Uterus (tissue), 4 donors: ENCODE measurements at places on chromosomes 2 and 18. TPM values are rescaled to one million over a fixed set of nuclear protein-coding genes. Genes with fewer than 3 reads are reported as not detected.

Gene ATP6V1B1
- 3.7 TPM for total RNA-seq

Gene MYO7B
- 0.21 TPM for total RNA-seq

Gene CHRND
- not detected for total RNA-seq

Gene MAP3K19
- 3.8 TPM for total RNA-seq

Gene MTERF4
- total RNA-seq: 21.5 TPM

Gene SPATA3
- not detected for total RNA-seq

Gene UGT1A5
- not detected for total RNA-seq

Gene ASXL3
- total RNA-seq: 13.0 TPM

Gene WNT6
- 2.1 TPM for total RNA-seq

Gene IL36G
- not detected for total RNA-seq

Gene ACTG2
- 846 TPM for total RNA-seq

Gene CHPF
- 16.5 TPM for total RNA-seq

DNA sequence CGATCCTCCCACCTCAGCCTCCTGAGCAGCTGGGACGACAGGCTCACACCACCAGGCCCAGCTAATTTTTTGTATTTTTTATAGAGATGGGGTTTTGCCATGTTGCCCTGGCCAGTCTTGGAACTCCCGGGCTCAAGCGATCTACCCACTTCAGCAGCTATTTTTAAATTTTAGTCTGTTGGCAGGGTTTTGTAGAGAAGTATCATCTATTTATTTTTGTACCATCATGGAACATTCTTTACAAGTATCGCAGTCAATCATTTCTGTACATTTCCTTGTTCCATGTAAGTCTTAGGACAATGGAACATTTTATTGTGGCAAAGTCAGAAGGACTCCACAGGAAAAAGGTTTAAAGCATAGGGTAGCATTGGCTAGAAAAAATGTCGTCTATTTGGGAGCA is 94.6 kb downstream of the UGGT1 start:
- no peaks in the 10 kb centered on the region for H3K27me3 ChIP-seq
- H3K4me1 ChIP-seq: no peaks in the 10 kb centered on the region
- H3K27ac ChIP-seq: no peak overlapping the region
- no peak for DNase-seq
- no peaks in the 10 kb centered on the region for H3K36me3 ChIP-seq
- H3K4me3 ChIP-seq: no peak overlapping the region

GRCh38 chr18:38262661-38263060 is 697.1 kb upstream of the CELF4 start:
- DNase-seq: no peak
- no peaks in the 10 kb centered on the region for H3K36me3 ChIP-seq
- H3K4me3 ChIP-seq: no peak overlapping the region
- H3K4me1 ChIP-seq: no peaks in the 10 kb centered on the region

DNA sequence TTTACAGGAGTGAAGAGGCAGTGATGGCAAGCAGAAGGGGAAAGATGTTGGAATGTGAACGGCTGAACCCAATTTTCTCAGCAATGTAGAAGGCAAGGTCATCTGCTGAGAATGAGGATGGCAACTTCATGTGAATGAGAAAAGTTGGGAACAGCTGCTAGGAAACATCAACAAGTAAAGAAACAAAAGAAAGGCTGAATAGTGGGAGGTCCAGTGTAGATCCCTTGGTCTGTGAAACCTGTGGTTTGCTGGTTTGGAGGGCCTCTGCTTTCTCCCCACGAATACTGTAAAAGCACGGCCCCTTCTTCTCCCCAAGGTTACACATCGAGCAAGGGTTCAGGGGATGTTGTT is 27.4 kb downstream of the MARCHF4 start:
- H3K4me1 ChIP-seq: no peaks in the 10 kb centered on the region
- no peaks in the 10 kb centered on the region for H3K27me3 ChIP-seq
- no peaks in the 10 kb centered on the region for H3K36me3 ChIP-seq
- no peak overlapping the region for H3K4me3 ChIP-seq

GRCh38 chr2:25082002-25082622 is 40.2 kb downstream of the EFR3B start:
- no peak for DNase-seq
- H3K4me3 ChIP-seq: no peak overlapping the region
- no peaks in the 10 kb centered on the region for H3K4me1 ChIP-seq
- H3K36me3 ChIP-seq: no peaks in the 10 kb centered on the region
- no peak overlapping the region for H3K27ac ChIP-seq
- H3K27me3 ChIP-seq: no peaks in the 10 kb centered on the region

DNA sequence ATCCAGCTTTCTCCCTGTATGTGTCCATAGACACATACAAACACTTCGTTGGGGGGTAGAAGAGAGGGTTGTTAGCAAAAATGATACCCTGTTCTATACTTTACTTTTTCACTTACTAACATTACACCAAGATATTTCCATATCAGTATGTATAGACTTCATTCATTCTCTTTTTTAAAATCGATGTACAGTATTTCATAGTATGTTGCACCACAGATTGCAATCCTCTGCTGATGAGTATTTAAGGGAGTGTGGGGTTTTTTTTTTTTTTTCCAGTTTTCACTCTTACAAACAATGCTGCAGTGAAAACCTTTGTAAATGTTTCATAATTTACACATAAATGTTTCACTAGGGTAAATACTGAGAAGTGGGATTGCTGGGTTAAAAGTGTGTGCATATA is 402.3 kb downstream of the LRATD1 start:
- H3K27ac ChIP-seq: no peak overlapping the region
- H3K27me3 ChIP-seq: no peaks in the 10 kb centered on the region
- H3K4me3 ChIP-seq: no peak overlapping the region
- H3K36me3 ChIP-seq: no peaks in the 10 kb centered on the region
- DNase-seq: no peak

- H3K4me3 ChIP-seq: no peak overlapping the region
- no peaks in the 10 kb centered on the region for H3K27me3 ChIP-seq
- no peak for DNase-seq
- H3K36me3 ChIP-seq: no peaks in the 10 kb centered on the region
- no peaks in the 10 kb centered on the region for H3K4me1 ChIP-seq
Measured at GRCh38 chr2:72796766-72797165, 29.1 kb downstream of the EXOC6B start.

- no peak overlapping the region for H3K4me3 ChIP-seq
- no peaks in the 10 kb centered on the region for H3K27me3 ChIP-seq
- no peaks in the 10 kb centered on the region for H3K36me3 ChIP-seq
- H3K4me1 ChIP-seq: no peaks in the 10 kb centered on the region
- no peak for DNase-seq
Measured at GRCh38 chr2:34004936-34005335, 405.8 kb upstream of the FAM98A start.

DNA sequence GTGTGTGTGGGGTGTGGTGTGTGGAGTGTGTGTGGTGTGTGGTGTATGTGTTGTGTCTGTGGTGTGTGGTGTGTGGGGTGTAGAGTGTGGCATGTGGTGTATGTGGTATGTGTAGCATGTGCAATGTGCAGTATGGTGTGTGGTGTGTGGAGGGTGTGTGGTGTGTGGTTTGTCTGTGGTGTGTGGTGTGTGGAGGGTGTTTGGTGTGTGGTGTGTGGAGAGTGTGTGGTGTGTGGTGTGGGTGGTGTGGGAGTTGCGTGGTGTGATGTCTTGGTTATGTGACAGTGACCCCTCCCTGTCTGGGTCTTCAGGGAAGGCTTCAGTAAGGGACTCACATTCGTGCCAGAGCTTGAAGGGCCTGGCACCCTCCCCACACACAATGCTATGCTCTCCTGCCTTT is 718.2 kb upstream of the SOX11 start:
- no peaks in the 10 kb centered on the region for H3K4me1 ChIP-seq
- no peaks in the 10 kb centered on the region for H3K36me3 ChIP-seq
- H3K27ac ChIP-seq: no peak overlapping the region
- no peak overlapping the region for H3K4me3 ChIP-seq
- no peaks in the 10 kb centered on the region for H3K27me3 ChIP-seq

DNA sequence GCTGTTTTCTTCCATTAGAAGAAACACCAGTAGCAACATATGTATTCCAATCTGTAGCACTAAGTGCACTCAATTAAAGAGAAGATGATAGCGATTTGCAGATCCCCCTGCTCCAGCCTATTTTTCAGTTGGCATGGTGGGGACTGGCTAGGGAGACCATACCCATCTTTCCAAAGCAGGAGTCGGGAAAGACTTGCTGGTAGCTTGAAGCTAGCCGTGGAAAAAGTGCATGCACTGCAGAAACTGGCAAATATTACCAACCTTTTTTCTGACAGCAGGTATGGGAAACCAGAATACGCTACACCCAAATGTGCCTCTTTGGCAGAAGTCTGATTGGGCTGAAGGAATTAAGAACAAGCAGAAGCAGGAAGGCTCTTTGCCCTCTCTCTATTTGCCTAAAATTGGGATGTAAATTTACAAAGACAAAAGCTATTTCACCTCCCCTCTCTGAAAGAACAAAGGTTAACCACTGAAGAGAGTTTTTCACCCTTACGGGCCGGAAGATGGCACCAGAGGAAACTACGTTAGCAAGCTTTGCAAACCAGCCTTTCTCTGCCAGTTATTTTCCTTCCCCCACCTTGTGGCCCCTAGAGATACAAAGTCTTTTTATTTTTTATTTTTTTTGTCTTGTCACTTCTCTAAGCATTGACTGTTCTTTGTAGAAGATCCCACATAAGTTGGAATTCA is 273.1 kb downstream of the DLGAP1 start:
- no peaks in the 10 kb centered on the region for H3K4me1 ChIP-seq
- no peaks in the 10 kb centered on the region for H3K36me3 ChIP-seq
- no peak overlapping the region for H3K4me3 ChIP-seq
- no peaks in the 10 kb centered on the region for H3K27me3 ChIP-seq

- H3K4me1 ChIP-seq: no peaks in the 10 kb centered on the region
- H3K4me3 ChIP-seq: no peak overlapping the region
- H3K36me3 ChIP-seq: no peaks in the 10 kb centered on the region
- no peak for DNase-seq
- no peaks in the 10 kb centered on the region for H3K27me3 ChIP-seq
Measured at GRCh38 chr18:49764032-49764431, 49.3 kb downstream of the ACAA2 start.

DNA sequence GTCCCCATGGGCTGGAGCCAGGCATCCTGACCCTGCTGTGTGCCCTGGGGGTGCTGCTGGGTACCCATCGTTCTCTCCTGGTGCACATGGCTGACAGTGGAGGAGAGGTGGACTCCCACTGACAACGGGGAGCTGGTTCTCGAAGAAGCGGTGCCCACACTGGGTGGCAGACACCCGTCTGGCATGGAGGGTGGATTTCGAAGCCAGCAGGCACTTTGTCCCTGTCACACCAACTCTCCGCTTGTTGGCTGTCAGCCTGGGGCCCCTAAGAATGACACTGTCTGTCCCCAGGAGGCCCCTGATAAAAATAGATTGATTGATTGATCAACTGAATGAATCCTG is 55.4 kb downstream of the RTP5 start:
- H3K27me3 ChIP-seq: no peaks in the 10 kb centered on the region
- H3K4me1 ChIP-seq: no peaks in the 10 kb centered on the region
- no peak overlapping the region for H3K4me3 ChIP-seq
- H3K36me3 ChIP-seq: no peaks in the 10 kb centered on the region
- DNase-seq: no peak
- H3K27ac ChIP-seq: no peak overlapping the region

GRCh38 chr18:78875016-78875777 is 104.4 kb upstream of the SALL3 start:
- H3K36me3 ChIP-seq: no peaks in the 10 kb centered on the region
- H3K4me1 ChIP-seq: no peaks in the 10 kb centered on the region
- no peak overlapping the region for H3K27ac ChIP-seq
- H3K4me3 ChIP-seq: no peak overlapping the region
- DNase-seq: no peak

- DNase-seq: peak; percentile 16
- H3K27ac ChIP-seq: no peak overlapping the region
- no peak overlapping the region for H3K4me3 ChIP-seq
- no peaks in the 10 kb centered on the region for H3K27me3 ChIP-seq
Measured at GRCh38 chr2:169768262-169768995, 30.2 kb upstream of the SSB start.

- no peaks in the 10 kb centered on the region for H3K27me3 ChIP-seq
- H3K27ac ChIP-seq: no peak overlapping the region
- no peak overlapping the region for H3K4me3 ChIP-seq
- no peak for DNase-seq
Measured at GRCh38 chr2:240465268-240465764, 29.9 kb downstream of the GPC1 start.

GRCh38 chr2:38959938-38960608 is 70.4 kb downstream of the ARHGEF33 start:
- no peaks in the 10 kb centered on the region for H3K36me3 ChIP-seq
- H3K27me3 ChIP-seq: no peaks in the 10 kb centered on the region
- no peak overlapping the region for H3K27ac ChIP-seq
- DNase-seq: peak; percentile 65
- no peaks in the 10 kb centered on the region for H3K4me1 ChIP-seq

DNA sequence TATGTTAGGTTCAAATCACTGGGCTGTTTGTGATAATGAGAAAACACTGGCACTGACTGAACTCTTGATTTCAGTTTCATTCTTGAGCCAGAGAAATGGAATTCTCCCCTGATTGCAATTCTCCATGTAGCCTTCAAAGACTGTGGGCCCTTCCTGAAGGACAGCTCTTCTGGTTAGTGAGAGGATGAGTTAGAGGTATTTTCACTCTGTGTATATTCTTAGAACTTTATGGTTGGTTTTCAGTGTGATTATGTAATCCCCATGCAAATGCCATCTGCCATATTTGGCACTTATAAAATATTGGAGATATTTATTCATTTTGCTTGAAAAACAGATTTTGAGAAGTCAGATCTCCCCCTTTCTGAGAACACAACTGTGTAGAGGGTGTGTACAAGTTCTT is 323.7 kb downstream of the SLC4A3 start:
- no peak overlapping the region for H3K27ac ChIP-seq
- DNase-seq: no peak
- H3K4me1 ChIP-seq: no peaks in the 10 kb centered on the region
- H3K36me3 ChIP-seq: no peaks in the 10 kb centered on the region
- H3K27me3 ChIP-seq: no peaks in the 10 kb centered on the region

GRCh38 chr2:43977677-43978375 is 18.0 kb downstream of the LRPPRC start:
- no peaks in the 10 kb centered on the region for H3K4me1 ChIP-seq
- no peaks in the 10 kb centered on the region for H3K27me3 ChIP-seq
- no peak overlapping the region for H3K27ac ChIP-seq
- H3K4me3 ChIP-seq: no peak overlapping the region

DNA sequence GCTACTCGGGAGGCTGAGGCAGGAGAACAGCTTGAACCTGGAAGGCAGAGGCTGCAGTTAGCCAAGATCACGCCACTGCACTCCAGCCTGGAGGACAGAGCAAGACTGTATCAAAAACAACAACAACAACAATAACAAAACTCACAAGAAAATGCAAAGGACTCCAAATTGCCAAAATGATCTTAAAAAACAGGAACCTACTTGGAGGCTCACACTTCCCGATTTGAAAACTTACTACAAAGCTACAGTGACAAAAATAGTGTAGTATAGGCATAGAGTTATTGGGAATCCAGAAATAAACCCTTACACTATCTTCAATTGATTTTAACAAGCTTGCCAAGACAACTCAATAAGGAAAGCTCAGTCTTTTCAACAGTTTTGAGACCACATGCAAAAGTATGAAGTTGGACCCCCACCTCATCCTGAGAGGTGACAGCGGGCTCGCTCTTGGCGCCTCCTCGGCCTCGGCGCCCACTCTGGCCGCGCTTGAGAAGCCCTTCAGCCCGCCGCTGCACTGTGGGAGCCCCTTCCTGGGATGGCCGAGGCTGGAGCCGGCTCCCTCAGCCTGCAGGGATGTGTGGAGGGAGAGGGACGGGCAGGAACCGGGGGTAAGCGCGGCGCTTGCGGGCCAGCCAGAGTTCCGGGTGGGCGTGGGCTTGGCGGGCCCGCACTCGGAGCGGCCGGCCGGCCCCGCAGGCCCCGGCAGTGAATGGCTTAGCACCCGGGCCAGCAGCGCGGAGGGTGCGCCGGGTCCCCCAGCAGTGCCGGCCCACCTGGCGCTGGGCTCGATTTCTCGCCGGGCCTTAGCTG is 18.3 kb upstream of the ACVR2A start:
- H3K4me1 ChIP-seq: no peaks in the 10 kb centered on the region
- H3K27me3 ChIP-seq: no peaks in the 10 kb centered on the region
- DNase-seq: no peak
- no peak overlapping the region for H3K27ac ChIP-seq
- no peak overlapping the region for H3K4me3 ChIP-seq

GRCh38 chr18:62545098-62545497 is 22.3 kb downstream of the ZCCHC2 start:
- DNase-seq: no peak
- no peak overlapping the region for H3K4me3 ChIP-seq
